ENCODE measurements at places on chromosomes 1 and 21.

DNA sequence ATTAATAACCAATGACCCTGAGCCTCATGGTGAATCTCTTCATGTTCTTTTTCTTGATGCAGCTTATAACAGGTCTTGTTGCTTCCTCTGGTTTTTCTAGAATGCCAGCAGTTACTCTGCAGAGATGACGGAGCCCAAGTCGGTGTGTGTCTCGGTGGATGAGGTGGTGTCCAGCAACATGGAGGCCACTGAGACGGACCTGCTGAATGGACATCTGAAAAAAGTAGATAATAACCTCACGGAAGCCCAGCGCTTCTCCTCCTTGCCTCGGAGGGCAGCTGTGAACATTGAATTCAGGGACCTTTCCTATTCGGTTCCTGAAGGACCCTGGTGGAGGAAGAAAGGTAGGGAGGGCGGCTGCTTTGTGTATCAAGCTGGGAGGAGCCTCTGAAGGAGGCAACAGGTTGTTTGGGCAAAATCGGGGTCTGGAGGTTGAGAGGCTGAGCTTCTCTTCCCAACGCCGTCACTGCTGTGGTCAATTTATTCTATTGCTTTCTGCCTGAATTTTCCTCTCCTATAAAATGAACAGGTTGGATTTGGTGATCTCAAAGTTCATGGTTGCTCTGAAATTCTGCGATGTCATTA, 6.7 kb downstream of the ABCG1 start:
- no peak for DNase-seq

DNA sequence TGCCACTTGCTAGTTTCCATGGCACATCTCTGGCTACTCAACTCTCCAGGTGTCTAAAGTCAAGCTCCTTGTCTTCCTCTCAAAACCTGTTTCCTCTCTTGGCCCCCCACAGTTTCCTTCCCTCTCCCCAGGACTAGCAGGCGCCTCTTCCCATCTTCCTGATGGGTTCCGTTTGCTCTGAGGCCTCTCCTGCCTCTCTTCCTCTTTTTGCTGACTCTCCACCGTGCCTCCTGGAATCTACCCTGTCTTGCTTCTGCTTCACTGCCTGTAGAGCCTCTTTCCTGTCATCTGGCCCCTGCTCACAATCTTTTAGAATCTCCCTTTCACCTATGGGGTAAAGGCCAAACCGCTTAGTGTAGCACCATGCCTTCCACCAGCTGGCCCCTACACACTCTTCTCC, 21.8 kb upstream of the LHX4 start:
- no peak for DNase-seq

DNA sequence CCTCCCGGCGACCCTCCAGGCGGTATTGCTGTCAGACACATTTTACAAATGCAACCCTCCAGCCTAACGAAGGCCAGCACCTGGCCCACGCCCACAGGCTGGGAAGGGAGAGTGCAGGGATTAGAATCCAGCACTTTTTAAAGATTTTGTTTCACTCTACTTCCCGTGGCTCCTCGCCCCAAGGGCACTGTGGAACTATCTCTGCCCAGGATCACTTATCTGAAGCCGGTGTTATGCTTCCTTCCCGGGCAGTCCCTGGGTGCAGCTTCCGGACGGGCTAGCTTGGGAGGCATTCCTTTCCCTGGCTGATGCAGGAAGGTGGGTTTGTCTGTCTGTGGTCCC, 35.8 kb downstream of the CCN1 start:
- DNase-seq = no peak

GRCh38 chr1:106722466-106722865, 334.0 kb upstream of the PRMT6 start:
- no peak for DNase-seq

GRCh38 chr1:225962440-225962975, 21.5 kb upstream of the LEFTY2 start:
- no peak for DNase-seq
